Kidney epithelial cell (primary cell): ENCODE measurements at places on chromosomes 5 and 9. TPM values are rescaled to one million over a fixed set of nuclear protein-coding genes. Genes with fewer than 3 reads are reported as not detected.

The NXNL2 gene
- total RNA-seq: 0.55 and 4.3 TPM in 2 replicates

DNA sequence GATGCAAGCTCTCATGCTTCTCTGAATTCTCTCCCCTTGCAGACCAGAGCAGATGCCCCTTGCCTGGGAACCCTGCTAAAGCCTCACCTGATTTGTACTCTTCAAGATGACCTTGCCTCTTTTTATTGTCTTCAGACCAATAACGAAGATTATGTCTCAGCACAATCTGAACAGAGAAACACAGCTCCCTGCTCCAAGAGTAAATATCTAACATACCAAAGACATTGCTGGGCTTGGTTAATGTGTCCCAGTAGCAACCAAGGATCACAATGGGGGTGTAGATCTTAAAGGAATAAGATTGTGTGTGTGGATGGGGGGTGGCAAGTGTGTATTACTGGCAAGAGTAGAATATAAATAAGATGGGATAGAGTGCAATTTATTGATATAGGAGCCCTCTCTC is 67.6 kb upstream of the LHFPL2 start:
- DNase-seq: no peak

GRCh38 chr5:169703813-169704212 is 66.7 kb downstream of the DOCK2 start:
- no peak for DNase-seq

The IFNA5 gene
- total RNA-seq: not detected in 2 replicates

The ADAMTSL2 gene
- 0.54 and 1.2 TPM in 2 replicates for total RNA-seq

- DNase-seq: no peak
Observed at GRCh38 chr5:168443950-168444700, 42.1 kb upstream of the RARS1 start.

DNA sequence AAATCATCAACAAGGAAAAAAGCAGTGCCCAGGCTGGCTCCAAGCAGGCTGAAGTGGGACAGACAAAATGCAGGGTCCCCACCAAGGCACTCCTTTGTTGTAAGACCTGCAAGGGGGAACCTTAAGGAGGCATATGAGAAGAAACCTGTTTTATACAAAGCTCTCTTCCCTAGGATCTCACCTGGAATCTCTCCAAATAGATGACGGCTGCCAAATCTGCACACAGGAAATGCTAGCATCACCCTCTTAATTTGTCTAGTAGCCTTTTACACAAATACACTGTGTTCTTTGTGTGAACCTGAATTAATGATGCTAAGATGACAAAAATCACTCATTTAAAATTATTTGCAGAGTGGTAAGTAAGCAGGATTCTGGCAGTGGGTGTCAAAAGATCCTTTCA is 280.2 kb downstream of the SPOCK1 start:
- DNase-seq: no peak

- DNase-seq: no peak
Observed at GRCh38 chr5:96340357-96340756, 92.7 kb downstream of the PCSK1 start.

DNA sequence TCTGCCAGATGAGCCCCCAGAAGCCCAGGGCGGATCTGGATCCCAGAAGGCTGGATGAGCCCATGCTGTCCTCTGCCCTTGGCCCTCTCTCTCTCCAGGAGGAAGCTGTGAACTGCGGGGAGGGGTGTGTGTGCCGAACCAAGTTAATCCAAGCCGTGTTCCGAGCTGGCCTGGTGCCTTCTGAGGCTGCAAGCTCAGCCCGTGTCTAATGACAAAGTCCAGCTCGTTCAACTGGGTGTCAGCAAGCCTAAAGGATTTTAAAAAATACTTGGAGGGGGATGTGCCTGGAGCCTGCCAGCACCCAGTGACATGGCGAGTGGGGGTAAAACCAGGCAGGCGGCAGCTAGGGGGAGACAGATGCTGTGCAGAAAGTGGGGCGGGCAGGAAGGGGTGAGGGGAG is 8.0 kb downstream of the STC2 start:
- DNase-seq: no peak

GRCh38 chr5:154519359-154519758 is 41.3 kb upstream of the HAND1 start:
- peak; percentile 29 for DNase-seq

GRCh38 chr5:78320401-78320800 is 25.9 kb upstream of the AP3B1 start:
- DNase-seq: no peak

DNA sequence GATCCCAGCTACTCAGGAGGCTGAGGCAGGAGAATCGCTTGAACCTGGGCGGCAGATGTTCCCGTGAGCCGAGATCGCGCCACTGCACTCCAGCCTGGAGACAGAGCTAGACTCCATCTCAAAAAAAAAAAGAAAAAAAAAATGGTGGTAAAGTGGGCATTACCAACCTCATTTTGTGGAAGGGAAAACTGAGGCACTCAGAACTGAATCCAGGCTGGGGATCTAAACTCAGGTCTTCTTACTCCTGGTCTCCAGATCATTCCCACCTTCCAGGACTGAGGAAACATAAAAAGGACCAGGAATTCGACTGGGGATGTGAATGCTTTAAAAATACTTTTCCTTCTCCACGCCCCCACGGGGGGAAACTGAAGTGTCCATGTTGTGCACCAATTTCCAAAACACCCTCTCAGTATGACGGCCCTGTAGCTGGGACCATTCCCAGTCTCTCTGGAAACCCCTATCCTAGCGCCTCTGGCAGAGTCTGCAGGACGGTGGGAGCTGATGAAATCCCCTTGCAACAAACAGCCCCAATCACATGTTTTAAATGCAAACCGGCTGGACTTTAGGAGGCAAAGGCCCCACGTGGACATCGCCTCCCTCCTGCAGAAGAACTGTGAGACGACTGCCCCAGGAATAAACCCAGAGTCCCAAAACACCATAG is 8.9 kb upstream of the AKNA start:
- no peak for DNase-seq

The TERT gene
- 0.21 TPM in 1 of 2 replicates, not detected in the other for total RNA-seq
